Right ventricle myocardium superior (tissue), 1 donor: ENCODE measurements at places on chromosomes 5 and 9. TPM values are rescaled to one million over a fixed set of nuclear protein-coding genes. Genes with fewer than 3 reads are reported as not detected.

PCDHB16 gene
- 2.2 TPM for total RNA-seq

FSTL4 gene
- not detected for total RNA-seq

CAVIN4 gene
- total RNA-seq = 66.6 TPM

ACSL6 gene
- 3.0 TPM for total RNA-seq
